Dermis microvascular lymphatic vessel endothelial cell (primary cell): ENCODE measurements at places on chromosomes 2 and 18. TPM values are rescaled to one million over a fixed set of nuclear protein-coding genes. Genes with fewer than 3 reads are reported as not detected.

SMCHD1 gene
- total RNA-seq: 43.0 and 44.2 TPM in 2 replicates

SPDYA gene
- total RNA-seq: 0.13 and 0.26 TPM in 2 replicates

GRCh38 chr2:1569879-1570450 is 156.7 kb downstream of the TPO start:
- no peak for DNase-seq

NGEF gene
- total RNA-seq: 0.39 TPM in 1 of 2 replicates, not detected in the other

DNA sequence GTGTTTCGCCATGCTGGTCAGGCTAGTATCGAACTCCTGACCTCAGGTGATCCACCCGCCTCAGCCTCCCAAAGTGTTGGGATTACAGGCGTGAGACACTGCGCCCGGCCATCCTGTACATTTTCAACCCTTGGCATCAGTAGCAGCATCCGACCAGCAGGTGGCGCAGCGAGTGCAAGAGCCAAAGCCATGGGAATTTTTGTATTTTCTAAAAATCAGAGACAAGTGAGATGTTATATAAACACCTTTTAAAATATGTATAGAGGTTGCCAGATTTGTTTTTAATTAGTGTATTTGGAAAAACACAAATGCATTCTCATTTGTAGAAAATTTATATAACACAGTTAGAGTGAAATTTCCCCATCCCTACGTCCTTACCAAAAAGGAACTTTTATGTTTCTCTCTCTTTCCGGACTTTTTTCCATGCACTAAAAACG is 36.8 kb downstream of the MOGAT1 start:
- DNase-seq: peak; percentile 67

MBOAT2 gene
- total RNA-seq: 4.5 and 5.3 TPM in 2 replicates

DNA sequence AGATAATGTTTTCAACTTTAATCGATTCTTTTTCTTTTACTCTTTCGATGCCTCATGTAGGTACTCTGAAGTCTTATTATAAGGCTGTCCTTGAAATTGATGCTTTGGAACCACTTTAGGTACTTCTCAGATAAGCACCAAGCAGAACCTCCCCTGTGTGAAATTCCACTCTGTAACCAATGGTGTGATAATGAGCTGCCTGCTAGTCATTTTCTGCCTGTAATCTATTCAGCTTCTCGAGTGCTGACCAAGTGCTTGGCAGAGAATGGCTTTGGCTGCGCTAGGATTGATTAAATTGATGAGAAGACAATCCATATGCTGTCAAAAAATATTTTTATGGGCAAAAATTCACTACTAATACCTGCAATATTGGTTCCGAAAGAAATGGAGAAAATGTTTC is 132.1 kb upstream of the STON1 start:
- no peak for DNase-seq
